Kasumi-1 (cell line): ENCODE measurements at places on chromosomes 11 and 22.

GRCh38 chr22:24186892-24187670, 5.8 kb downstream of the SUSD2 start:
- DNase-seq, result no peak

DNA sequence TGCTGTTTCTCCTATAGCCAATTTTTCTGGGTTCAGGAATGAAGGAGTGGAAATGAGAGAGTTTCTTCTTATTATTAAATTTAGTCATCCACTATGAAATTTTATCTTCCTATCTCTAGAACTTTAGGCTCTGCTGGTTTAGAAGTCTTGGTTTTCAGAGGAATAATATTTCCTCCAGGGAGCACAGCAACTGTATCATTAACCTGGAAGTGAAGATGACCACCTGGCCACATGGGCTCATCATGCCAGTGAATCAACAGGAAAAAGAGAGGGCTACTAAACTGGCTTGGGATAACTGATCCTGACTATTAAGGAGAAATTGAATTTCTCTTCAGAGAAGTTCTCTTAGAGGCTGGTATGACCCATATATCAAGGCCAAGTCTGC, 44.4 kb downstream of the ADM start:
- DNase-seq, result no peak

GRCh38 chr11:12841946-12842630, 167.0 kb upstream of the RASSF10 start:
- DNase-seq, result peak; percentile 1

DNA sequence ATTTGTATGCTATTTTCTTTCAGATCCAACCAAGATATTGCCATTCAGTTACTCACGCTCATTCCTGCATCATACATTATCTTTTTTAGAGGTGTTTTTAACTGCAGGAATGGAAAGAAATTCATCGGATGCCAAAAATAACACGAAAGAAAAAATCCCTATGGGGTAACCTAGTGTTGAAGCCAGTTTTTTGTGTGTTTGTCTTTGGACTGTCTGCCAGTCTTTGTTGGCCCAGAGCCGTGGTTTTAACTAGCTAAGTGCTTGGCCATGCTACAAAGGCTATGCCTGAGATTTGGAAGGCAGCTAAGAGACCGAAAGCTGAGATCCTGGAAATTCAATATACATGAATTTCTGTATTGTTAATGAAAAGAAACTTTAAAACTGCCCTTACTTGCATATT, 309.8 kb upstream of the CNTN5 start:
- DNase-seq, result no peak

DNA sequence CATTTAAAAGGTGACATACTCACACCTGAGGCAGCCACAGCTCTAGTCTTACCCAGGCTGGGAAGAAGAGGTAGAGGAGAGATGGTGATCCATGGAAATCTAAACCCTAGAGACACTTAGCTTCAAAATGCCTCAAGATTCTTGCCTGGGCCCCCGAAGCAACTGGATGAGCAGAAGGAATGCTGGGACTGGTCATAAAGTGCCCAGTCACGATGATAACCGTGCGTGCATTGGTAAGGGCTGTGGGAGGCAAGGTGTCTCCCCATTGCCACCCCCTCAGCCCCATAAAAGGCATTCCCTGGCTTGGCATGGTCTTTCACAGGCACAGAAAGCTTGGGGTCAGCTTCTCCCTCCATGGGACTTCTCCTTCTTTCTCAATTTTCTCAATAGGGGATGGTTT, 144.5 kb downstream of the DSCAML1 start:
- DNase-seq, result no peak

DNA sequence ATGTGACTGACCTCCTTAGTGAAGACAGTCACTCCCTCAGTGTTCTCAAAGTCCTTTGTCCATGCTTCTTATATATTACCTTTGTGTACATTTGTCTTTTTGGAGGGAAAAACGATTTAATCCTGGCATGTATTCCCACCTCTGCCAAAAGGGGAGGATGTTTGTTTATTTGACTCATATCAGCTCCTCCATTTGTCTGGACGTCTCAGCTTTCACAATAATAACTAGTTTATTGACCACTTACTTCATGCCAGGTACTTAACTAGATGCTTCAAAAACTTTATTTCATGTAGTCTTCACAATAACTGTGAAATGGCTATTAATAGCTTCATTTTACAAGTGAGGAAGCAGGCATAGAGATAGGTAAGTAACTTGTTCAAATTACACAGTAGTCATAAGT, 5.3 kb downstream of the TBCEL start:
- no peak for DNase-seq

GRCh38 chr22:23527971-23528740, 51.9 kb downstream of the IGLL1 start:
- peak; percentile 52 for DNase-seq

DNA sequence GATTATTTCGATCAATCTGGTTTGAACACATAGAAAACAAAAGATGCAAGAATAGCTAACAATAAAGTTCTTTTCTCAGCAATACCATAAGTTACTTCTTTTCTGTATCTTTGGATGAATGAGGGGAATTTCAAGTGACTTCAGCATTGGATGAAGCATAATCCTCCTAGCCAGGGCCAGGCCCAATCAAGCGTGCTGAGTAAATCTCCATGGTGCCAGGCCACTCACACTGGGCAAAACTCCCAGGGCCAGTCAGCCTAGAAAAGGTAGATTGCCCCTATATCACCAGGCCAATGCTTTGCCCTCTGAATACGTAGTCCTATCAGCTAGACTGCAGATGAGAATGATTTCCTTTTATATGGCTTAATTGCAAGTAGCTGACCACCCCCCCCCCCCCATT, 6.0 kb downstream of the CNTF start:
- DNase-seq, result no peak

GRCh38 chr11:100855466-100856067, 168.5 kb downstream of the ARHGAP42 start:
- DNase-seq, result peak; percentile 75

DNA sequence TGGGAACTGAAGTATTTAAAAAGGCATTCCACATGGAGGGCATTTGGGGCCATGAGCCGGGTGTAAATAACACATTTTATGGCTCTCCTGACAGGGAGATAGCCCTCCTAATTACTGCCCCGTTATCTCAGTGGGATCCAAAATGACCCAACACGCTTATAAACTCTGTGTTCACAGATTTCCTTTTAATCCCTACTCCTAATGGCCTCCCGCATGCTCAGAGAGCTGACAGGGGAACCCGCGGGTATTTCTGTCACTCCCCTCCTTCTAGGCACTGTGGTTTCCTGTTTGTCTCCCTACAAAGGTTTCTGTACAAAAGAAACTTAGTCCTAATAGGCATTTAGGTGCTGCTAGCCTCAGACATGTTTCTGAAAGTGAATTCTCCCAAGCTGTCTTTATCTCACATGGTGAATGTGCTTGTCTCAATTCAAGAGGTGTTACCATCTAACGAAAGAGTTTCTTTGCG, 202.8 kb upstream of the SEZ6L start:
- peak; percentile 39 for DNase-seq

DNA sequence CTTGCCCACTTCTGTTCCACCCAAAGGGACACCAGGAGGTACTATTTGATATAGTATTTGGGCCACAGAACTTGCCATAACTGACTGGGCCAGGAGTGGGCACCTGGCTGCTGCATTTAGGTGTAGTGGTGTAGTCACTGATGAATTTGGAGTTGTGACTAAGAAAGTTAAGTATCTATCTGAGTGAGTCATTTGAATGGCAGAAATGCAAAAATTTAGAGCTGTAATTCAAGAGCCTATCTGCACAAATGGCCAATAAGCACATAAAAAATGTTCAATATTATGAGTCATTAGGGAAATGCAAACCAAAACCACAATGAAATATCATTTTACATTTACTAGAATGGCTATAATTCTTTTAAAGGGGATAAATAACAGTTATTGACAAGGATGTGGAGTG, 14.7 kb downstream of the GLYATL2 start:
- no peak for DNase-seq

DNA sequence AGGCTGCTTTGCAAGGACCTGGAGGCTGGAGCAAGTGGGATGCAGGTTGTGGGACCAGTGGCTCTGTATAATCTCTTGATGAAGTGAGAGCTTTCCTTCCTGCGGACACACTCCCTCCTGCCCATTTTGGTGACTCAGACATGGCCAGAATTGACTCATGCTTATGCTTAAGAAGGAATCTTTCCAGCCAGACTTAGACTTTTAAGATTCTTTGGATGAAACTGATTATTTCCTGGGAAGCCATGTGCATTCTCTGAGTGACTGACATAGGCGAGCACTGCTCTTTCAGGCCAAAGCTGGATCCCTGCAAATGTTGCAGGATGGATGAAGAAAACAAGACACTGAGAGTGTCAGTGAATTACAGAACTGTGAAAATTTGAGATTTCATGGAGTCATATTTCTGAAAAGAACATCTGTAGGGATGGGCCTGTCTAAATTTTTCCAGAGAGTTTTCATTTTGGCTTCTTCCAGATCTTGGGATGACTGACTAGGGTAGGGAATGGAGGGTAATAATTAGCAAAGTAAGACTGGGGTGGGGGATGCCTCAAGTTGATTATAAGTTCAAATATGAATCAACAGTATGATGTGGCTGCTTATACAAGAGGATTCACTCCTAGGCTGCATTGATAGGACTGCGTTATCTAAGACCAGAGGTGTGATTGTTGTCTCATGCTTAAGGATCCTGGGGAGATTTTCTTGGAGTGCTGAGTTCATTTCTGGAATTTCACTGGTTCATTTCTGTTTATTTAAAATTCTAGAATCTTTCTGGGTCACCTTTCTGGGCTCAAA, 195.8 kb downstream of the HIPK3 start:
- no peak for DNase-seq

DNA sequence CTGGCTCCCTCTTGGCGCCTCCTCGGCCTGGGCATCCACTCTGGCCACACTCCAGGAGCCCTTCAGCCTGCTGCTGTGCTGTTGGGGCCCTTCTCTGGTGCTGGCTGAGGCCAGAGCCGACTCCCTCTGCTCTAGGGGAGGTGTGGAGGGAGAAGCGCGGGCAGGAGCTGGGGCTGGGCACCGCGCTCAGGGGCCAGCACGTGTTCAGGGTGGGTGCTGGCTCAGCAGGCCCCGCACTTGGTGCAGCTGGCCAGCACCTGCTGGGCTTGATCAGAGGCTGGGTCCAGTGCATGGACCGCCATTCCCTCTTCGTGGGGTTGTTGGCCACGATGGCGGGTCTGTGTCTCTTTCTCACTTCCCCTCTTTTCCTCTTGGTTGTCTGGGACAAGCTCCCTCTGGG, 2381.0 kb downstream of the LRRC4C start:
- DNase-seq, result no peak

DNA sequence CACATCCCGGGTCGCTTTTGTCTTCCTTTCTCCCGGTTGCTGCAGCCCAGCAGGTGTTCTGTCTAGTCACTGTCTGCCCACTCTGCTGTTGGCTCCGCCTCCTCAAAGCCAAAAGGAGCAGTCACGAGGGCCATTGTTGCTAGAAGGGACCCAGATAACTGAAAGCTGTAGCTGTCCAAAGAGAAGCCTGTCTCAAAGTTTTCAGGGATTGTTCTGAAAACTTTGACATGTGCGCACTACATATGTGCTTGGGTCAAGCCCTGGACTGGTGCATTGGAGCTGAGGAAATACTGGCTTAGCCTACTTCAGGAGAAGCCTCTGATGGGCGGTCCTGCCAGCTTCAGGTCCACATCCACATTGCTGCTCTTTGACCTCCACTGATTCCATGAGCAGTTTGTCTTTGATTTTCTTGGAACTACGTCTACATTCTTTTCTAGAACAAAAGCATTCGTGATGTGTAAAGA, 8.8 kb upstream of the OR2AT4 start:
- DNase-seq, result no peak

- peak; percentile 18 for DNase-seq
These were observed at the start of gene MN1 for GRCh38 chr22:27801616-27802345. Gene MN1, minus strand, starts transcription at chr22:27801756. Its CDS starts 1,213 bp downstream, at chr22:27800543.

DNA sequence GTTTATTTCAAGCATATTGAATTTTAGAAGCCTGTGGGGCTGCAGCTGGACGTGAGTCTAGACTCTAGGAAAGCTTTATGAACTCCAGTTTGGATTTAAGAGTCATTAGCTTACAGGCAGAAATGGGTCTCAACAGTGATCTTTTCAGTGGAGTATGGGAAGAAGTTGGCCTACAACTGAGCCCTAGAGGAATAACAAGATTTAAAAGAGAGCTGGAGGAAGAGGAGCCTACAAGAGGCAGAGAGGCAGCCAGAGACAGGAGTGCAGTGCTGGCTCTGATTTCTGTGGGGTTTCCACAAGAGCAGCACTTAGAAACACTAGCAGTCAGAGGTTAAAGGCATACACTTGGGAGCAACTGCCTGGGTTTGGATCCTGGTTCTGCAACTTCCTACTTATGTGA, 17.9 kb downstream of the APOL5 start:
- DNase-seq, result no peak

GRCh38 chr11:35099278-35100012, 39.5 kb upstream of the CD44 start:
- no peak for DNase-seq

GRCh38 chr11:91922846-91923245, 301.8 kb upstream of the FAT3 start:
- no peak for DNase-seq

- DNase-seq, result no peak
These were observed 802.0 kb downstream of the DLG2 start for GRCh38 chr11:84825106-84825660.

DNA sequence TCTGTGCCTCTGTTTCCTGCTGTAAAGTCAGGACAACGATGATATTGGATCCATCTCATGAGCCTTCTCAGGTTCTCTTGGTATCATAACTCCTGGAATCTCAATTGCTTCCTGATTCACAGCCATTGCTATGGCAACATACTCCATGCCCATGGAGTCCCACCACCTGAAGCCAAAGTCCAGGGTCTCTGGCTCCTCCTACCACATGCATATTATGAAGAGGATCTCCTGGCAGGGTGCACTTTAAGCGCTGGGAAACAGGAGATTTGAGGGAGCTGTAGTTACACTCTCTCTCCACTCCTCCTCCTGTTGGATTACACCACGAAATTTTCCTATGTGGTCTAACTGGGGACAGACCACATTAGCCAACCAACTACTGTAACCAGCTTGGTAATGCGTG, 130.9 kb upstream of the SEZ6L start:
- DNase-seq, result no peak

DNA sequence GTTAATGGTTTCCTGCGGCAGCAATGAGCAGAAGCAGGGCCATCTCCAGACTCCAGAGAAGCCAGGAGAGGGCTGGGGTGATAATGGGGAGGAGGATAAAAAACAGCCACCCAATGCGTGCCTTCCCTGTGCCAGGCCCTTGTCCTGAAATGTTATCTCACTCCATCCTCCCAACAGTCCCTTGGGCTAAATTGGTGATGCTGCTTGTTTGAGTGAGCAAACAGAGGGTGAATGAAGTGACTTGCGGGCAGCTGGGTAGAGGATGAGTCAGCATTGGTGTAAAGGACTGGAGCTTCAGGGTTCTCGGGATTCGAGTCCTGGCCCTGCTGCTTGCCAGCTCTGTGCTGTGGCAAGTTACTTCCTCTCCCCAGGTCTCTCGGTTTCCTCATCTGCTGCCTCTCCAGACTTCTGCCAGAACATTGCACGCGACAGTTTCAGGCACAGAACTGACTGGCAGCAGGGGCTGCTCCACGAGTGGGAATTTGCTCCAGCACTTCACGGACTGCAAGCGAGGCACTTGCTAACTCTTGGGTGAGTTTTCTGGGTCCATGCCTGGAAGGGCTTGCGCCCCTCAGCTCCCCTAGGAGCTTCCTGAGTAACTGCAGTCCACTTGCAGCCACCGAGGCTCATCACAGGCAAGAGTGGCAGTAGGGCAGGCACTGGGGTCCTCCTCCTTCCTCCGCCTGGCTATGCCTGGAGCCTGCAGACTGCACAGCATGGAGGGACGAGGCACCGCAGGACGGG, at the start of gene P2RY6:
P2RY6 (plus strand) TSS at position 403 of the 744 bp plus-strand sequence. CDS start 24,181 bp downstream, outside the sequence.
- peak; percentile 99 for DNase-seq
